H1 (cell line): ENCODE measurements at places on chromosomes 11 and 22. TPM values are rescaled to one million over a fixed set of nuclear protein-coding genes. Genes with fewer than 3 reads are reported as not detected.

DNA sequence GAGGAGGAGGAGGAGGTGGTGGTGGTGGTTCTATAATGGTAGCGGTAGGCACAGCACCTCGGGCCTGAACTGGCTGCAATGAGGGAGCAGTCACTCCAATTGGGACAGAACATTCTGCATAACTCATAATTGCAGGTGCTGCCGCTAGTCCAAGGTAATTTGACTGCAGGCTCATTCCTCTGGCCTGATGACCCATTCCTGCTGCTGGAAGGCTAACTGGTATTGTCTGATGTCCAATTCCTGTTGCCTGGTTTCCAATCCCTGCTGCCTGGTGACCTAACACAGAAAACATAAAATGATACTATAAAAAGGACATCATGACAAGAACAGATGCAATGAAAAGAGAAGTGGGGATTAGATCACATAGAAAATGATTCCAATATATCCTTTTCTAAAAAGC is 7.9 kb upstream of the AGBL2 start:
- H3K4me1 ChIP-seq = no peaks in the 10 kb centered on the region
- no peak overlapping the region for H3K27ac ChIP-seq
- peaks cover 43% of the 10 kb centered on the region for H3K36me3 ChIP-seq
- no peak for DNase-seq

DNA sequence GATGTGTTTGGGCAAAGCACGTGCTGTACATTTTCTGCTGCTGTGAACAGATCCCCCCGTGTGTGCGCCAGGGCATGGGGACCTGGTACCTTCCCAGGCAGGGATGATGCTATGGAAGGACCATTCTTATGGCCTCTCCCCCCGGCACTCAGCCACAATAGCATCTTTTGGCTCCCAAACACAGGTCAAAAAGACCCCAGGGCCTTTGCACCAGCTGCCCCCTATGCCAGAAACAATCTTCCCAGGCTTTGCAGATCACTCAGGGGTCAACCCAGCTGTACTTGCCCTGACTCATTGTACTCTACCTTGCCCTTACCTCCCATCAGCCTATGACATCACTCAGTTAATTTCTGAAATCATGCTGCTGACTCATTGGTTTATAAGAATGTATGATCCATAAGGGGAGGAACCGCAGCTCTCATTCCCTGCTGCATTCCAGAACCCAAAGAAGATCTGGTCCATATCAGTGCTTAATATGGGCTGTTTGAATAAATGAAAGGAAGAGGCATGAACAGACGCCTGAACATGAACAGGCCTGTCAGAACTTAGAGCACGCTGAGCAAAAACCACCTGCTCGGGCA is 100.7 kb downstream of the CELSR1 start:
- H3K4me1 ChIP-seq = no peaks in the 10 kb centered on the region
- no peaks in the 10 kb centered on the region for H3K27me3 ChIP-seq
- no peaks in the 10 kb centered on the region for H3K36me3 ChIP-seq
- no peak overlapping the region for H3K4me3 ChIP-seq

- H3K36me3 ChIP-seq = no peaks in the 10 kb centered on the region
- H3K27ac ChIP-seq = no peak overlapping the region
- H3K4me1 ChIP-seq = no peaks in the 10 kb centered on the region; the same call in 1 of the 2 replicates
- DNase-seq = peak; percentile 25
Measured at GRCh38 chr11:1876361-1877063, 15.2 kb downstream of the PRR33 start.

- H3K27ac ChIP-seq = no peak within 1 kb of the TSS
- H3K4me1 ChIP-seq = no peaks in the 10 kb centered on the region
- no peak within 1 kb of the TSS for H3K4me3 ChIP-seq
- H3K27me3 ChIP-seq = no peaks in the 10 kb centered on the region
- H3K36me3 ChIP-seq = no peaks in the 10 kb centered on the region
- DNase-seq = no peak
Measured at GRCh38 chr11:36295926-36296325, at the start of gene PRR5L. Gene PRR5L (plus strand): TSS chr11:36296288. CDS start chr11:36401122, 104,834 bp downstream.

- peaks cover 3% of the 10 kb centered on the region; the same call in 1 of the 2 replicates for H3K4me1 ChIP-seq
- DNase-seq = no peak
- H3K27ac ChIP-seq = no peak overlapping the region
- no peak overlapping the region for H3K4me3 ChIP-seq
Measured at GRCh38 chr11:34508524-34508923, 5.1 kb downstream of the ELF5 start.

DUSP8 gene
- total RNA-seq = 2.1 and 2.8 TPM in 2 replicates

OR5AK2 gene
- total RNA-seq = not detected in 2 replicates

TMEM151A gene
- 2.4 and 3.2 TPM in 2 replicates for total RNA-seq

CCDC34 gene
- total RNA-seq = 21.5 and 24.3 TPM in 2 replicates

DNA sequence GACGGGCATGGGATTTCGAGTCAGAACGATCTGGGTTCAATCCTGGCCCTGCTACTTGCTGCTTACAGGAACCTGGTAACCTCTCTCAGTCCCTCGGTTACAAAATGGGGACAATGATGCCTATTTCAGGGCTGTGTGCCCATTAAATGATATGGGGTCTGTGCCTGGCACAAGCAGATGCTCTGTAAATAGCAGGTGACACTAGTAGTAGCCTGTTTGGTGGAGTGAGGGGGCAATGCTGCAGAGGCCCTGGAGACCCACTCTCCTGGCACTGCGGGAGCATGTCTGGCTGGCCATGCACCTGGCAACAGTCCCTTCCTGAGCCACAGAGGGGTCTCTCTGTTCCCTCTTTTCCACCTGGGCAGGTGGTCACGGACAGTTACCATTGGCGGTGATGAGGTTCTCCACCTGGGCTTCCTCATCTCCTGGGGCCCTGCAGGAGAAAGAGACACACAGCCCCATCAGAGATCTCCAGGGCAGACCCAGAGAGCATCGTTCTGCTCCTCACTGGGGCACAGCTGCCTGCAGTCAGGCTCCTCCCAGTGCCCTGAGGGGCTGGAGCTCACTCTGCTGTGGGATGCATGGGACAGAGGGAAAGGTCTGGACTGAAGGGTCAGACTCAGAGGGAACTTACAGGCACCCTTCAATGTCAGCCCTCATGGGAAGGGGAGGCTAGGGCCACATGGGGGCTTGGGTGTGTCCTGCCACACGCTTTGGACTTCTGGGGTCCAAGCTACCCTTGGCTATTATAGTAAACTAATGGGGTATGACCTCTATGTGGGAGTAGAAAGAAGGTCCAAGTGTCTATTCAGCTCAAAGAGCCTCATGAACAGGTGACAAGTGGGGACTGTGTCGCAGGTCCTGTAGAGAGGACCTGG is 15.6 kb upstream of the FXYD2 start:
- no peaks in the 10 kb centered on the region for H3K27me3 ChIP-seq
- DNase-seq = peak; percentile 22
- no peak overlapping the region for H3K27ac ChIP-seq
- H3K36me3 ChIP-seq = no peaks in the 10 kb centered on the region

- H3K4me3 ChIP-seq = no peak overlapping the region
- H3K27ac ChIP-seq = no peak overlapping the region
- H3K4me1 ChIP-seq = no peaks in the 10 kb centered on the region
- no peaks in the 10 kb centered on the region for H3K27me3 ChIP-seq
- DNase-seq = no peak
Measured at GRCh38 chr11:76524919-76525318, 80.1 kb downstream of the EMSY start.

DNA sequence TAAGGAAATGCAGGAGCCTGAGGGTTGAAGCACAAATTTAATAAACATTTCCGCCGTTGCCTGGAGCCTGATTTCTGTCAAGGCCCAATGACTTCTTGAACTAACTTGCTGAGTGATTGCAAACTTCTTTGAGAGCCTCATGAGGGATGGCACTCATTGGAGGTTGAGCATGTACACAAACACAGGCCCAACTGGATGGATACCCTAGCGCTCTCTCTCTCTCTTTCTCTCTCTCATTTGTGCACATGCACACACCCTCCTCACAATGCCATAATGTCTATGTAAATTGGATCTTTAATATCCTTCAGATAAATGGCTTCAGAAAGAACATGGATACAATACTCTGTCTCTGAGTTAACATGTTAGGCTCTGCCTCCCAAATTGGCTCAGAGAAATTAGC is 597.7 kb upstream of the CADM1 start:
- no peaks in the 10 kb centered on the region for H3K4me1 ChIP-seq
- H3K4me3 ChIP-seq = no peak overlapping the region
- H3K27me3 ChIP-seq = peaks cover 34% of the 10 kb centered on the region
- no peaks in the 10 kb centered on the region for H3K36me3 ChIP-seq

- H3K27me3 ChIP-seq = no peaks in the 10 kb centered on the region; the same call in 1 of the 2 replicates
- no peak overlapping the region for H3K27ac ChIP-seq
Measured at GRCh38 chr11:69499186-69499917, 17.9 kb downstream of the LINC01488 start.

- no peak for DNase-seq
- peaks cover 5% of the 10 kb centered on the region; the same call in 1 of the 2 replicates for H3K36me3 ChIP-seq
- no peak overlapping the region for H3K27ac ChIP-seq
- H3K4me1 ChIP-seq = no peaks in the 10 kb centered on the region
Measured at GRCh38 chr22:24583221-24584165, 9.4 kb downstream of the LRRC75B start.

- H3K27ac ChIP-seq = no peak overlapping the region
- no peaks in the 10 kb centered on the region for H3K36me3 ChIP-seq
- H3K4me1 ChIP-seq = no peaks in the 10 kb centered on the region
- DNase-seq = no peak
Measured at GRCh38 chr11:41051919-41052635, 407.4 kb downstream of the LRRC4C start.

GRCh38 chr11:13338019-13338426 is 60.4 kb downstream of the BMAL1 start:
- no peak for DNase-seq
- no peaks in the 10 kb centered on the region for H3K27me3 ChIP-seq
- H3K27ac ChIP-seq = no peak overlapping the region
- peaks cover 2% of the 10 kb centered on the region; the same call in 1 of the 2 replicates for H3K4me1 ChIP-seq
- H3K4me3 ChIP-seq = no peak overlapping the region
- H3K36me3 ChIP-seq = no peaks in the 10 kb centered on the region

DNA sequence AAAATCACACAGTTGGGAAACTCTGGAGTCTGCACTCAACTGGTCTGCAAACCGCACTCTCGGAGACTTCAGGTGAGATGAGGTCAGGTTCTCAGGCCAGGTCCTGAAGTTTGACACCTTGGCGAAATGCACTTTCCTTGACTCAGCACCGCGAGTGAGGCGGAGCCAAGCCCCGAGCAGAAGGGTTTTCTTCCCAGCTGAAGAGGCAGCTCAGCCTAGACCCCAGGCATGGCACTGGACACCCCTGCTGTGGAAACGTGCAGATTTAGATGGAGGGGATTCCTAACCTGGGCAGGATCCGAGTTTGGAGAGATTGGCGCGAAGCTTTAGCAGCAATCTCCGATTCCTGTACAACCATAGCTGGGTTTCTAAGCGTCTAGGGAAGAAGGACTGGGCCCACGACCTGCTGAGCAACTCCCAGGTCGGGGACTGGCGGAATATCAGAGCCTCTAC is 835 bp upstream of the MYOD1 start:
- no peak for DNase-seq
- no peaks in the 10 kb centered on the region for H3K4me1 ChIP-seq
- H3K27me3 ChIP-seq = peaks cover 57% of the 10 kb centered on the region
- no peaks in the 10 kb centered on the region for H3K36me3 ChIP-seq
- H3K4me3 ChIP-seq = peak overlapping the region; percentile 52

GRCh38 chr11:128152796-128153696 is 434.3 kb downstream of the ETS1 start:
- H3K27ac ChIP-seq = no peak overlapping the region
- H3K27me3 ChIP-seq = no peaks in the 10 kb centered on the region
- no peaks in the 10 kb centered on the region for H3K4me1 ChIP-seq

DNA sequence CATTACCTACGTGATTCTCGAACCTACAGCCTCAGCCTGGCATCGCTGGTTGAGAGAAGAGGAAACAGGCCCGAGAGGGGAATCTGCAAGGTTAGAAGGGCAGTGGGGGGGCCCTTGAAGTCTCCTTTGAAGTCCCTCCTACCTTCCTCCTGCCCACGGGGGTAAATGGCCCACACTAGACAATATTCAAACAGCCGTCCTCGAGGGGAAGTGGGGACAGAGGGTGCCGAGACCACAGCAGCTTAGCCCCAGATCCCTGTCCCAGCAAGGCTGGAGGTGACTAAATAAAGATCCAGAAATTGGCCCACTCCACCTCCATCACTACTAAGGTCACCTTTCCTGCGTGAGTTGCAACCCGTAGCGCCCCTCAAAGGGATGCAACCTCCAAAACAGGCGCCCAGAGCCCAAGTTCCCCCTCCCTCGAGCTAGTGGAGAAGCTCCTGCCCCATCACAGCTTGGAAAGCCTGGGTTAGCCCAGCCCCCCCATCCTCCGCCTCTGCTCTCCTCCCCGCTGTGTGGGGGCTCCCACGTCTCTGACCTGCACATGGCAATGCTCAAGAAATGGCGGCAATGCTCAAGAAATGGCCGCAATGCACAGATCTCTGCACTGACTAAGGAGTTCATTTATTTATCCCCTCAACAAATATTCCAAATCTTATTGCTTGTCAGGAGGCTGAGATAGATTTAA is 788 bp upstream of the RASL10A start:
- no peak overlapping the region for H3K27ac ChIP-seq
- H3K27me3 ChIP-seq = peaks cover 46% of the 10 kb centered on the region
- H3K36me3 ChIP-seq = no peaks in the 10 kb centered on the region
- no peak overlapping the region for H3K4me3 ChIP-seq

GRCh38 chr11:15875943-15876342 is 480.4 kb downstream of the SOX6 start:
- H3K4me3 ChIP-seq = no peak overlapping the region
- H3K27me3 ChIP-seq = no peaks in the 10 kb centered on the region
- H3K36me3 ChIP-seq = no peaks in the 10 kb centered on the region
- DNase-seq = no peak
- H3K27ac ChIP-seq = no peak overlapping the region
- peaks cover 8% of the 10 kb centered on the region for H3K4me1 ChIP-seq

- H3K27ac ChIP-seq = no peak overlapping the region
- H3K27me3 ChIP-seq = no peaks in the 10 kb centered on the region
Measured at GRCh38 chr11:121909596-121909995, 206.4 kb downstream of the BLID start.

SCUBE2 gene
- total RNA-seq = 0.42 and 1.2 TPM in 2 replicates

DNA sequence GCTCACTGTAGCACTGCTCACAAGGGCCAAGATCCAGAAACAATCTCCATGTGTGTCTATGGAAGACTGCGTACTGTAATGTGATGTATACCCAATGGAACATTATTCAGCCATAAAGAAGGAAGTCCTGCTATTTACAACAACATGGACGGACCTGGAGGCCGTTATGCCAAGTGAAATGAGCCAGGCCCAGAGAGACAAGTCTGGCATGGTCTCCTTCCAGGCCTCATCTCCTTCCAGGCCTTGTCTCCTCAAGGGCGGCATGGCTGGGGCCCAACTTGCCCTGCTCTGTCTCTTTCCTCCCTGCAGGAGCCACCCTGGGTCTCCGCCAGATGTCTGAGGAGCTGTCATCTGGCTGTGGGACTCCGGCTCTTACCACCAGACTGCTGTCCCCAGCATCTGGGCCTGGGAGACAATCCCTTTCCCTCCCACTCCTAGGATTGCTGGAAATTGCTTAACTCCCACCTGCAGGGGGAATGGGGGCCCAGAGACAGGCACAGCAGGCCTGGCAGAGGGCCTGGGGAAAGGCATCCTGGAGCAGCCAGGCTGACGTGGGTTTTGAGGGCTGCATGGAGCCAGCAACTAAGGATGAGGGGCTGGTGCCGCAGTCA is 1326.6 kb downstream of the TBC1D22A start:
- H3K4me1 ChIP-seq = no peaks in the 10 kb centered on the region
- no peaks in the 10 kb centered on the region for H3K27me3 ChIP-seq
- H3K27ac ChIP-seq = no peak overlapping the region
- no peaks in the 10 kb centered on the region for H3K36me3 ChIP-seq

SELENOM gene
- total RNA-seq = 21.8 and 22.7 TPM in 2 replicates

- no peak overlapping the region for H3K27ac ChIP-seq
- H3K36me3 ChIP-seq = peaks cover 72% of the 10 kb centered on the region
- no peaks in the 10 kb centered on the region for H3K4me1 ChIP-seq
Measured at GRCh38 chr22:41883400-41883799, 31.5 kb downstream of the SHISA8 start.
